ENCODE measurements at places on chromosomes 11 and 22.
A peak's percentile ranks its signal among the peaks of the same experiment; 100 is the strongest.

DNA sequence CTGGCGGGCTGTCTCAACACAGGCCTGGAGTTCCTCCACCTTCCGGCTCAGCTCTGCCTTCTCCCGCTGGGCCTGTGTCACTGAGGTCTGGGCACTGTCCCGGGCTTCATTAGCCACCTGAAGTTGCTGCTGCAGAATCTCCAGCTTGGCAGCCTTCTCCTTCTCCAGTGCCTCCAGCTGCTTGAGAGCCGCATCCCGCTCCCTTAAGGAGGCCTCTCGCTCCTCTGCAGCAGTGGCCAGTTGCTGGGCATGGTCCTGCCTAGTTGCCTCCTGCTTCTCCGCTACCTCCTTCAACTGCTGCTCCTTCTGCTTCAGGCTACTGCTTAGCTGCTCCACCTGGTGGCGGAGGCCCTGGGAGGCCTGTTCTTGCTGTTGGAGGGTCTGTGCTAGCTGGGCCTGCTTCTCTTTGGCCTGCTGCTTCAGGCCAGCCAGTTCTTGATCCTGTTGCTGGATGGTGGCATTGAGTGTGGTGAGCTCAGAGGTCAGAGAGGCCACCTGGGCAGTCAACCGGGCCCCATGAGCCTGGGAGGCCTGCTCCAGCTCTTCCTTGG, 16.9 kb downstream of the IL18BP start:
- DNase-seq, result no peak

DNA sequence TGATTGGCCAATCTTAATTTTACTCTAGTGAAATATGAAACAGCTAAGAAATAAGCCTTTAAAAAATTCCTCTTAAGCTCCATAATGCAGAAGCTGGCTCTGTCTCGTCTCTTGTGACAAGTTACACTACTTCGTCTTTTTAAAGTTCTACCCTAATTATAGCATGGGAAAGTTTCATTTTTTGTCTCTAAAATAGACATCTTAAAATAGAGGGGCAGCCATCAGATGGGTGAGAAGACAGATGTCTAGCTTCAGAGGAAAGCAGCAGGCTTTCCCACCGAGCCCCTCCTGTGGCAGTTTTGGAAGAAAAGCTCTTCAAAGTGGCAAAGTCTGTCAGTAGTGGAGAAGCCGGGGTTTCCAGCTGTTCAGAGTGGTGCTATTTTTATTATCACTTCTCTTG, 39.5 kb downstream of the XRRA1 start:
- no peak for DNase-seq

GRCh38 chr11:62266558-62266957, 3.4 kb upstream of the SCGB2A2 start:
- DNase-seq, result peak; percentile 42

- no peak for DNase-seq
These were observed 2.0 kb upstream of the UEVLD start for GRCh38 chr11:18590571-18590970.

DNA sequence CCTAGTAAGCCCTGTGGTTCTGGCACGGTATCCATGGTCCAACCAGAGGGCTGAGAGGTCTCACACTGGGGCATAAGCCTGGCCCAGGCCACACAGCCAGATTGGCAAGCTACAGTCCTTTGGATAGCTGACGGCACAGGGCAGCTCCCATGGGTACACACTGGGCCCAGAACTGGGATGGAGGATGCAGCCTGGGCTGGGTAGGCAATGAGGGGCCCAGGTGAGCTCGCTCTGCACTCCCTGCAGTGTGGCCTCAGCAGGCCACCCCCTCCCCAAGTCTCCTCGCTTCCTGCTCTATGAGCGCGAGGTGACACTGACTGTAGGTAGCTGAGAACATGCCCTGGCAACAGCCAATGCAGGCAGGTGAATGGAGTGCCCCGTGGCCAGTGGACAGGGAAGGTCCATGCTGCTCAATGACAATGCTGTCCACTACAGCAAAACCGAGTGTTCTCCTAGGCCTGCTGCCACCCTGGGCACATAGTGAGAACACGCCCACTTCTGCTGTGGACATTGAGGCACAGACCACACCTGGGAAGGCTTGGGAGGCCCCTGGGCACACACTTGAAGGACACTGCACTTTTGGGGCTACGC, 3.8 kb downstream of the ARVCF start:
- DNase-seq, result no peak

DNA sequence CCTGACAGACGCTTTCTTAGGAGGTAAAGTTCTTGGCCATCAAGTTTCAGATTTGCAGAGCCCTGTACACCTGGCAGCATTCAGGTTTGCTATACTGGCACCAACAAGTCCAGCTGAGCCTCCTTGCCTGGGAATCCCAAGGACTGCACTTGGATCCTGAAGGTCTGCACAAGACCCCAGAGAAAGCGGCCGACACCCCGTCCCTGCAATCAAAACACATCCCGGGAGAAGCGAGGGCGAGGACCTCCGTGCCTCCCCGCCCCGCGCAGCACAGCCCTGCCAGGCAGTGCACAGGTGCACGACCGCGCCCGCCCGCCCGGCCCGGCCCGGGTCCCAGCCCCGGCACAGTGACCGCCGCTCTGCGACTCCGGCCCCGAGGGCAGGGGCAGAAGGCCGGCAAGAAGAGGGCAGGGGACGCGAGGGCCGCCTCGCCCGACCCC, 559 bp downstream of the MRTFA start:
- DNase-seq, result no peak
